ENCODE measurements at places on chromosomes 3 and 15. TPM values are rescaled to one million over a fixed set of nuclear protein-coding genes. Genes with fewer than 3 reads are reported as not detected.

Gene ABTB1
- total RNA-seq: 6.9 TPM

Gene TUSC7
- total RNA-seq: not detected

Gene MUSTN1
- 0.49 TPM for total RNA-seq

Gene SEMA5B
- 1.2 TPM for total RNA-seq

Gene CNTN6
- not detected for total RNA-seq

GRCh38 chr3:12455740-12456139 lies 28.5 kb upstream of the TSEN2 start:
- DNase-seq: no peak
- peaks cover 3% of the 10 kb centered on the region for H3K4me1 ChIP-seq
- no peak overlapping the region for H3K4me3 ChIP-seq
- no peaks in the 10 kb centered on the region for H3K27me3 ChIP-seq

DNA sequence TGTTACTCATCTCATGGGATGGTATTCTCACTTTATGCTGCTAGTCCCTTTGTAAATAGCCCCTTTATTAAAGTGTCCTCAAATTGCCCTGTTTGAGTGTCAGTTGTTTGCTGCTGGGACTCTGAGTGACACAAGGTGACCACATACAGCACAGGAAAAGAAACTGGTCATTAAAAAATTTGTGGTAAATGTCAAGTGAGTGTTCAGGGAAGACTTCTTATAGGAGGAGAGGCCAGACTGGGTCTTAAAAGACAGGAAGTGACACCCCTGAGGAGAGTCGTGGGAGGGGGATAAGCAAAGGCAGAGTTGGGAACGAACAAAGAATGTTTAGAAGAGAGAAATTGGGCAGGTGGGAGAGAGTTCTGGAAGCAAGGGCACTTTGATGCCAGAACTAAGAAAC lies 35.2 kb downstream of the CCR3 start:
- no peak for DNase-seq
- no peak overlapping the region for H3K27ac ChIP-seq
- no peaks in the 10 kb centered on the region for H3K27me3 ChIP-seq
- H3K4me3 ChIP-seq: no peak overlapping the region
- H3K4me1 ChIP-seq: no peaks in the 10 kb centered on the region

DNA sequence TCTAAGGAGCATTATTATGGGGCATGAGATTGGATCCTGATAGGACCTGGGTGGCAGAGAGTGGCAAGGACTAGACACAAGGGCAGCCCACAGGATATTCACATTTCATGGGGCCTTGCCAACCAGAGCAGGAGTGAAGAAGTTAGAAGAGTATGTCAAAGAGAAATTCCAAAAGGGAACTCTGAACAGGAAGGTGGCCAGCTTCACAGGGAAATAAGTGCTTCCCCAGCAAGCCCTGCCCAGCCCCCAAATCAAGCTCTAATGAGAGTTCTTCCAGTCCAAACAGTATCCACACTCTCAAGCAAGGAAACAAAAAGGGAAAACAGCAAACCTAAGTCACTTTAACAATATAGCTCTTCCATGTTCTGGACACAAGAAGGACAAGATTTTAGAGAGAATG lies 130.2 kb upstream of the COL8A1 start:
- no peaks in the 10 kb centered on the region for H3K27me3 ChIP-seq
- H3K4me3 ChIP-seq: no peak overlapping the region
- H3K36me3 ChIP-seq: no peaks in the 10 kb centered on the region
- DNase-seq: no peak
- H3K4me1 ChIP-seq: no peaks in the 10 kb centered on the region

DNA sequence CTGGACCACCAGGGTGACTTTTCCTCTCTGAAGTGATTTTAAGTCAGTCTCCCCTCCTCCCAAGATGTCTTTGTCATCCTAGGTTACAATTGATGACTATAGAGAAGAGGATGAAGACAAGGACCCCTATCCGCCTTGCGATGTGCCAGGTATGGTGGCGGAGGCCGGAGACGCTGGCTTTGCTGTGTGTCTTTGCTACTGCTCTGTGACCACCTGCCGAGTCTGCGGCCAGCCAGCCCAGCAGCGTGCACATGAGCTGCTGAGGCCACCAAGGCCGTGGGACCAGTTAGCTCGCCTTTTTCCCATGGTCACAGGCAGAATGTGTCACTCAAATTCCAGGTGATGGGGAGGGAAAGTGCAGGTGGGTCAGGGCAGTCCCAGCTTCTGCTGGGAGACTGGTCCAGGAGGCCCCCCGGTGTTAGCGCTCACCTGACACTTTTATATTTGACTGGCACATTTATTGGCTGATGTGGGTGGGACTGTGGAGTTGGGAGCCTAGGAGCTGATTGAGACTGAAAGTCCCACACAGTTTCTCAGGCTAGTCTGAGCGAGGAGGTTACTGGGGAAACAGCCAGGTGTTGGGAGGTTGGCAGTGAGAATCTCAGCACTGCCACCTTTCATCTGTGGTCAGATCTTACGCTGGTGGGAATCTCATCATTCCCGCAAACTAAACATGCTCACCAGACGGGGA lies 114.1 kb downstream of the CHDH start:
- no peaks in the 10 kb centered on the region for H3K4me1 ChIP-seq
- no peaks in the 10 kb centered on the region for H3K27me3 ChIP-seq
- no peaks in the 10 kb centered on the region for H3K36me3 ChIP-seq
- DNase-seq: no peak
- H3K27ac ChIP-seq: no peak overlapping the region

All from Panc1 (cell line).